Activated B cell treated with CpG ODN at 0.5 μM for 24 hours (primary cell): ENCODE measurements at places on chromosomes 3 and 15. TPM values are rescaled to one million over a fixed set of nuclear protein-coding genes. Genes with fewer than 3 reads are reported as not detected.

DNA sequence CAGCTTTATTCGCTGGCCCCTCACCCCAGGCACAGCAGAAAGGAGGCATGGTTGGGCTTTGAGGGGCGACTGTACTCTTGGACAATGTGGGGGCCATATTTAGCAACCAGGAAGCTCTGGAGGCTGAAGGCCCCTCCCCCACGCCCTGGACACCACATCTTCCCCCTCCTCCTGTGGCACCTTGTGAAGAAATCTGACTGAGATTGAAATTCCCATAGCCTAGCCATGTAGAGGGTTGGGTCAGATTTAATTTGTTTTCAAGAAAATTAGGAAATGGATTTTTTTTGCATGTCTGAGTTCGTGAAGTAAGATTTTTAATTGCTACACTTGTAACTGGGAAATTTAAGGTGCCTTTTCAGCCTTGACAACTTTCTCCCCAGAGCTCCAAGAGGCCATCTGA is 24.5 kb downstream of the FSD2 start:
- H3K27ac ChIP-seq: no peak overlapping the region
- no peaks in the 10 kb centered on the region for H3K4me1 ChIP-seq
- peaks cover 6% of the 10 kb centered on the region for H3K27me3 ChIP-seq
- no peaks in the 10 kb centered on the region for H3K36me3 ChIP-seq

DNA sequence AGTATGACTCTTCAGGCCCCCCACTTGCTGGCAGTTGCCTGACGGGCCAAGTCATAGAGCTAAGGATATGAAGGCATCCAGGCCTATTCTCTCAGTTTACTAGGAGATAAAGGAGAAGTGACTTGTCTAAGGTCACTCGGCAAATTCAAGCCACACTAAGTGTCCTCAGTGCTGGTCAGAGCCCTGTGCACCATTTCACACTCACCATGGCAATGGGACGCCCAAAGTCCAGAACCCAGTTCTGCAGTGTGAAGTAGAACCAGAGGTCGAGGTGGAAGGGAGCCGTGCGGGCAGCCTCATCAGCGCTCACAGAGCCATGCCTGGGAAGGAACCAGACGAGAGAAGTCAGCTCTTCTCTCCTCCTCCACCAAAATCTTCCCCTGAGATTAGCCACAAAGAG is 11.2 kb downstream of the CLN6 start:
- no peak overlapping the region for H3K27ac ChIP-seq
- H3K36me3 ChIP-seq: peaks cover 31% of the 10 kb centered on the region
- H3K27me3 ChIP-seq: no peaks in the 10 kb centered on the region
- peaks cover 2% of the 10 kb centered on the region for H3K4me1 ChIP-seq

- H3K27me3 ChIP-seq: peaks cover 44% of the 10 kb centered on the region
- H3K36me3 ChIP-seq: no peaks in the 10 kb centered on the region
- peak overlapping the region; percentile 61 for H3K4me3 ChIP-seq
- peaks cover 48% of the 10 kb centered on the region for H3K4me1 ChIP-seq
These were observed 1.1 kb downstream of the SLCO3A1 start for GRCh38 chr15:91854639-91854990.

GRCh38 chr3:98827221-98827920 is 64.2 kb downstream of the ST3GAL6 start:
- H3K27me3 ChIP-seq: no peaks in the 10 kb centered on the region
- H3K27ac ChIP-seq: no peak overlapping the region
- no peaks in the 10 kb centered on the region for H3K36me3 ChIP-seq
- no peak overlapping the region for H3K4me3 ChIP-seq

DNA sequence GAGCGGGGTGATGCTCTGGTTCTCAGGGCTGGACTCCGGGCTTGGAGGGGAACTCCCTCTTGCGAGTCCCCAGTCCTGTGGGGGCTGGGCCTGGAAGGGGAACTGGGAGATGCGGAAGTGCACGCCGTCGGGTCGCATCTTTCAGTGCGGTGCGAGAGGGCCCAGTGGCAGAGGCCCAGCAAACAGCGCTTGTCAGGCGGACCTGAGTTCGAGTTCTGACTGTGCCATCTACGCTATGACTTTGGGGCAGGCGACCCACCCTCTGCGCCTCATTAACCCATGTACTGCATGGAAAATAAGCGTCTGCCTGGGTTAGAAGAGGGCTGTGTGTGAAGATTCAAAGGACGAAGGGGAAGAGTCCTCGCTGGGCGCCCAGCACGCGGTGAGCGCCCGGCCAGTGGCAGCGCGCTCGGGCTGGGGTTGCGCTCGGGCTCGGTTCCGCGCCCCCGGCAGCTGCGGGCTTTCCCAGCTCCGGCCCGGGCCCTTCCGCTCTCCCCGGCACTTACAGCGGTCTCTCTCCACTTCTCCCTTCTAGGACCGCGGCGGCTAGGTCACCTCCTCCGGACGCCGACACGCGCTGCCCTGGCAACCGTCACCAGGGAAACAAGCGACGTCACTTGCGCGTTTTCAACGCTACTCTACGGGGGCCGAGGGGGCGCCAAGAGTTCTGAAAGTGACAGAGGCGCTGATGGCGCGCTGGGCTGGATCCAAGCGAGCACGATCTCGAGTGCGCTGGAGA is at the start of gene CCDC13:
TSS of gene CCDC13 (minus strand) at position 584 of the 739 bp plus-strand sequence. CDS start 14,908 bp downstream, outside the sequence.
- DNase-seq: peak; percentile 97
- H3K4me1 ChIP-seq: peaks cover 13% of the 10 kb centered on the region
- peak within 1 kb of the TSS; percentile 89 for H3K27ac ChIP-seq

DNA sequence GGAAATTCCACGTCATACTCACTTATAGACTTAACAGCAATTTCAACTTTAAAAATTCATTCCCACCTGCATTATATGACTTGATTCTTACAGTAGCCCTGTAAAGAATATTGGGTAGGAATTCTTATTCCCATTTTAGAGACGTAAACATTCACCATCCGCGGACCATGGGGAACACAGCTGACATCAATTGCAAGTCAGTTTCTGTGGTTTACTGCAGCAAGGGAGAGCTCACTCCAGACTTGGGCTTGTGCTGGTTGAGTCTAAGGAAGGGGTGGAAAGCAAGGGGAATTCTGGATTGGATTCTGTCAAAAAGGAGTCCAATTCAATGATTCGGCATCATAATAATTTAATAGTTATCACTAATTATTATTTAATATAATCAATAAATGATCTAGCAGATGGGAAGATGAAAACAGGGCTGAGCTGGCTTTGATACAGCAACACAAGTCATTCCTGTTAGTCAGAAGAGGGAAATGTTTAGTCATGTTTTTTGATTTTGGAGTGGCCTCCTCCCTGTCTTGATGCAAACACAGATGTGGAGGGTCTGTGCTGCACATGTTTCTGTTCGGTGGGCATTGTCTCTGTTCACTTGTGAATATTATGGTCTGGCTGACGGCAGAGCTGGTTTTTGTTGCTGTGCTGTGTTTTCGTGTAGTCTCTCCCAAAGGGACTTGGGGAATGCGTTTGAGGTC is 9.7 kb downstream of the LIPC start:
- no peak overlapping the region for H3K27ac ChIP-seq
- no peak for DNase-seq
- no peak overlapping the region for H3K4me3 ChIP-seq
- no peaks in the 10 kb centered on the region for H3K27me3 ChIP-seq

DNA sequence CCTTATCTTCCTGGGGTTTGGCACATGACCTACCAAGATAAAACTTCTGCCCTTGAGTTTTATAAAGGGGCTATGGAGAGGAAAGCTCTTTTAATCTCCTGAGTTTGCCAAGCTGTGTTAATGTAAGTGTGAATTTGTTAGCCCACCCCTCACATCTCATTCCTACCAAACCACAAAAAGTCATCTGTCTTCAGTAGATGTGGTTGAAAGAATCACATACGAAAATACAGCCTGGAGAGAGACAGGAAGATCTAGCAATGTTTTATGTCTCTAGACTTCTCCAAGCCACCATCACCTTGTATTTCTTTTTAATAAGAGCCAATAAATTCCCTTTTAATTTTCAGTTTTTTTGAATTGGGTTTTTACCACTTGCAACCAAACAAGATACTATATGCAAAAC is 68.9 kb upstream of the ZNF280D start:
- H3K4me1 ChIP-seq: peaks cover 30% of the 10 kb centered on the region
- H3K36me3 ChIP-seq: no peaks in the 10 kb centered on the region
- no peak for DNase-seq
- H3K4me3 ChIP-seq: no peak overlapping the region
- no peaks in the 10 kb centered on the region for H3K27me3 ChIP-seq
- no peak overlapping the region for H3K27ac ChIP-seq

GRCh38 chr15:36879568-36880222 is 220.7 kb downstream of the MEIS2 start:
- DNase-seq: no peak
- no peak overlapping the region for H3K27ac ChIP-seq
- H3K36me3 ChIP-seq: no peaks in the 10 kb centered on the region
- peaks cover 15% of the 10 kb centered on the region for H3K4me1 ChIP-seq
- H3K4me3 ChIP-seq: no peak overlapping the region

Gene SEC22A
- total RNA-seq: 13.5 and 15.9 TPM in 2 replicates

Gene PRRT3
- 4.2 and 4.3 TPM in 2 replicates for total RNA-seq

Gene C3orf20
- 0.16 and 0.17 TPM in 2 replicates for total RNA-seq
